ENCODE measurements at places on chromosomes 3 and 15.

DNA sequence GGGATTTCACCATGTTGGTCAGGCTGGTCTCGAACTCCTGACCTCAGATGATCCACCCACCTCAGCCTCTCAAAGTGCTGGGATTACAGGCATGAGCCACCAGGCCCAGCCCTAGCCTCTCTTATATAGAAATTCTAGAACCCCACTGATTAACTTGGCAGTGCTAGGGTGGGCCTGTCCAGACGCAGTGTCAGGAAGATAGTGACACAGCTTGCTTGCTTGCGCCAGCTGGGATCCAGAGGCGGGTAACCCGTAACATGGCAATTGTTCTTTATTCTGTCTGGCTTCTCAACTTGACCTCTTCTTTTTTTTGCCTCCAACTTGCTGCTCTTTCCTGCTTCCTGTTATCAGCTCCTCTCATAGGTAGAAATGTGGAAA, 16.2 kb downstream of the CEP19 start:
- DNase-seq: no peak

- DNase-seq: no peak
These were observed 6.1 kb upstream of the CMTM6 start for GRCh38 chr3:32508711-32509110.

DNA sequence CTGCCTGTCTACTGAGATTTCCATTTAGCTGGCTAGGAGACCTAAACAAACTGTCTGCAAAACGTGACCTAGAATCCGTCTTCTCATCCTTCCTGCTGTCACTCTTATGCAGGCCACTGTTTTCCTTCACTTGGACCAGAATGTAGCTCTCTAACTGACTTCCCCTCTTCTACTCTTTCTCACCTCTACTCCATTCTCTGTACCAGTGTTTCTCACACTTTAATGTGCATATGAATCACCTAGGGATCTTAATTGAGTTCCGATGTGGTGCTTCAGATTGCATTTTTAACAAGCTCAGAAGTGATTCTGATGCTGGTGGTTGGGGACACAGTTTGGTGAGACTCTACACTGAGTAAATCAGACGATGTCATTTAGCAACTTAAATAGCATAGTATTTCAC, 1.6 kb upstream of the GBE1 start:
- DNase-seq: no peak

- no peak for DNase-seq
These were observed 308.9 kb downstream of the EPHB1 start for GRCh38 chr3:135103917-135104316.

- no peak for DNase-seq
These were observed 7.2 kb upstream of the OTOL1 start for GRCh38 chr3:161489395-161489794.

DNA sequence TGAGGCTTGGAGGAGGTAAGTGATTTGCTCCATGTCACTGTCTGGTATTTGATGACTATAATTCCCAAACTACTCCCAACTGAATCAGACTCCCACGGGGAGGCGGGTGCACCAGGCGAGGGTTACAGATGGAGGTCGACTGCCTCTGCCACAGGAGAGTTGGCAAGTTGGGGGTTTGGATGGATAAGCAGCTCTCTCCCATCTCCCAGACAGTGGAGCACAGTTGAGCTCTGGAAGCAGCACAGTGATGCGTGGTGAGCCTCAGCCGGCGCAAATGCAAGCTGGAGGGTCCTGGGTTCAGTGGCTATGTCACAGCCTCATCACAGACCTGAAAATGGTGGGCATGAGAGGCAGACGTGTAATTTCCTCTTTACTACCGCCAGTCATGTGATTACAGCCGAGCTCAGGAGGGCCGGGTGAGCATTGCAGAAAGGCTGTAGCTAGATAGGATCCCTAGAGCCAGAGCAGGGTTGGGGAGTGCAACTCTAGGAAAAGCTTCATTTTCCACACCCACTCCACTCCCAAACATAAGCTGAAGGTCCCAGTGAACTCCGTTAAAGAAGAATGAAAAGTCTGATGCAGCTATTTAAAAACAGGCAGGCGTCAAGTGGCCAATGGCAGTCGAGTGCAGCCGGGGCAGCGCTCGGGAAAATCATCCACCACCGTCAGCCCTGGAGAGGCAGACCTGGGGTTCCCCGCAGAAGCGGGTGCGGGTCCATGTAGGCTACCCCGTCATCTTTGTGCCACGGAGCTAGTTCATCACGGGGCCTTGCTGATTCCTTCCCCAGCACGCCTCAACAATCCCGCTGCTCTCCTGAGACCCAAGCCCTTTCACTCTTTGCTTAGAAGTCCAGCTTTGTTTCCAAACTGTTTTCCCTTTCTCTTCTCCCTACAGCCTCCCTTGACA, 33.3 kb upstream of the VPS8 start:
- no peak for DNase-seq

GRCh38 chr15:49435174-49435573, 12.1 kb downstream of the FGF7 start:
- no peak for DNase-seq

- DNase-seq: no peak
These were observed 533.2 kb upstream of the GBE1 start for GRCh38 chr3:82294609-82295008.

Measured in T-helper 2 cell (primary cell).